ENCODE measurements at places on chromosomes 11 and 22.
A peak's percentile ranks its signal among the peaks of the same experiment; 100 is the strongest.

GRCh38 chr22:40058265-40058664 lies 63.5 kb downstream of the FAM83F start:
- DNase-seq = no peak

- DNase-seq = no peak
Measured at GRCh38 chr11:66987158-66987620, 12.1 kb downstream of the C11orf86 start.

DNA sequence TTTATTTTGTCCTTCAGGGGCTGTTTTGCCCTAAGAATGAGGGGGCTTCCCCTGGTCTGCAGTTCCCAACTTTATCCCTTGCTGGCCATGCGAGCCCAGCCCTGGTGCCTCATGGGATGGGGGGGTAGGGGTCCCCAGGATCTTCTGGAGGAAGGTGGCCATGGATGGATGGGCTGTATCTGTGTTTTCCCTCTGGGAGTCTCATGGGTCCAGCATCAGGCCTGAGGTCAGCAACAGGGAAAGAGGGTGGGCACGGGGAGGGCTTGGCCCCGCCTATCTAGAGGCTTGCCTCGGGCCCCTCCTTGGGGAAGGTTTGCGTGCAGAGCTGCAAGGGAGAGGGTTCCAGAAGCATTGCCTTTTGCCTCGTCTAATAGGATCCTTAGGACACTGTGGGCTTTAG lies 10.8 kb upstream of the ADORA2A start:
- DNase-seq = no peak

GRCh38 chr11:63880403-63880790 lies 36.6 kb downstream of the RCOR2 start:
- DNase-seq = no peak

DNA sequence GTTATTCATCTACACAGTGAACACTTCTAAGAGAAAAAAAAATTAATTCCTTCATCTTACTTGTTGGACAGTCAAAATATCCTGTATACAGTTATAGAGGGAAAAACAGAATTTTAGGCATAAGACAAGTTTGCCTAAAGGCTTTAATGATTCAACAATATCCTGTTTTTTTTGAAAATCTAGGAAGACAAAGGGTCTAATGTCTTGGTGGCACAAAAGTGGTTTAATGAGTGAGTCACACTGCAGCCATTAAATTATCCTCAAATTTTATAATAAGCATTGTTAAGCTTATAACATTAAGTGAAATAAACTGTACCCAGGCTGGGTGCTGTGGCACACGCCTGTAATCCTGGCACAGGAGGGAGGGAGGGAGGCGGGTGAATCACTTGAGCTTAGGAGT lies 72.9 kb downstream of the GAB2 start:
- no peak for DNase-seq

GRCh38 chr11:2592559-2593392 lies 107.0 kb downstream of the KCNQ1OT1 start:
- DNase-seq = no peak

DNA sequence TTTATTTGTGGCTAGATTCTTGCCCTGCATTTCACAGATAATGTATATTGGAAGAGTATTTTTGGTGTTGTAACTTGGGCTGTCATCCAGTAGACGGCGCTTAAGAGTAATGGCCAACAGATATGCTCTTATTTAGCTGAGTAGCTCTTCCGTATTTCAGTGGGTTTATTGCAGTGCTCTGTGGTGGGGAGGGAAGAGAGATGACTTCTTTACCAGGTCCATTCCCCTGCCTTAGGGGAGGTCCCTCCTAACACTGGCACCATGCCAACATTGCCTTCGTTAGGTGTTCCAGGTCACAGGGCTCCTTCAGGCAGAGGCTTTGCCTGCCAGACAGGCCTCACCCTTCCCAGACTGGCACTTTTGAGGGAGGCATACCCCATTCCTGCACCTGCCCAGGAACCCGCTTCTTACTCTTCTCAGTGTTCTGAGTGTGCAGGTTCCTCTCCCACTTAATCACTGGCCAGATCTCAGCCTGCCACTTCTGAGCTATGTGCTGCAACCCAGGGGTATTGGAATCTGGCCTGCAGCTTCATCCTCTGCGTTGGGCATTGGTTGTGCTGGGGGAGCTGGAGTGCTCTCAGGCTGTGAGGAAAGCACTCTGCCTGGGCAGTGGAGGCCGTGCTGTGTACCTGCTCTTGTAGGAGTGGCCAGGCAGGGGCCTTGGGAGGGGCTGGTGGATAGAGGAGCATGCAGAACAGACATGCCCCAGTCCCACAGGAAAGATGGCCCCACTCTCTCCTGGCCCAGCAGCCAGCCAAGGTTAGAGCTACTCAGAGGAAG lies 29.4 kb upstream of the SLN start:
- DNase-seq = no peak

- DNase-seq = no peak
Measured at GRCh38 chr11:18379201-18379600, 15.2 kb upstream of the LDHA start.

- DNase-seq = no peak
Measured at GRCh38 chr22:44055805-44056204, 31.7 kb downstream of the PARVB start.

- no peak for DNase-seq
Measured at GRCh38 chr11:47997063-47998053, 17.0 kb downstream of the PTPRJ start.

GRCh38 chr11:111448414-111448813 lies 63.8 kb downstream of the BTG4 start:
- DNase-seq = no peak

DNA sequence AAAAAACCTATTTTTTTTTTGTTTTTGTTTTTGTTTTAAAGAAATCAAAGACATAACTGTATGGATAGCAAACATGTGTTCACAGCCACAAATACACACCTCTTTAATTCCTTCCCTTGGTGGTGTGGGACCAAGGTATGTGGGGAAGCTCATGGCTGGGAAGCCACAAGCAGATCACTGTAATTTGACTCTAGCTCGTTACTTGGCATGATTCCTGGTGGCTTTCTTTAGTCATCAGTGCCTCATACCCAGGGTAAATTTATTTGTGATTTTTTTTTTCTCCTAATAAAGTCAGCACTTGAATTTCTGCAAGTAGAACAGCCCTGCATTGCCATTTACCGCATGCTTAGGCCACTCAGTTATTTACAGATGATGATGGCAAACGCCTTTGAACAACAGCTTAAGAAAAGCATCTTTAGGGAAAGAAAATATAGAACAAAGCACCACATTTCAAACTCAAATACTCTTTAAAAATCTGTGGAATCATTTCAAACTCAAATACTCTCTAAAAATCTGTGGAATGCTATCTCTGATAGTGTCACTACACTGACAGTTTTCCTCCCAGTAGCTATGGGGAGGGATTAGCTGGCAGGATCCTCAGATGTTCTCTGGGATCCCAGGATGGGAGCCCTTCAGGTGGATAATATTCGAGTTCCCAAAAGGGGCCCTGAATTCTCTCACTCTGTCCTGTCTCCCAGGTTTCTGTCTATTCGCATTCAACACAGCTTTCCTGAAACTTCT lies 687.2 kb downstream of the OPCML start:
- DNase-seq = no peak

DNA sequence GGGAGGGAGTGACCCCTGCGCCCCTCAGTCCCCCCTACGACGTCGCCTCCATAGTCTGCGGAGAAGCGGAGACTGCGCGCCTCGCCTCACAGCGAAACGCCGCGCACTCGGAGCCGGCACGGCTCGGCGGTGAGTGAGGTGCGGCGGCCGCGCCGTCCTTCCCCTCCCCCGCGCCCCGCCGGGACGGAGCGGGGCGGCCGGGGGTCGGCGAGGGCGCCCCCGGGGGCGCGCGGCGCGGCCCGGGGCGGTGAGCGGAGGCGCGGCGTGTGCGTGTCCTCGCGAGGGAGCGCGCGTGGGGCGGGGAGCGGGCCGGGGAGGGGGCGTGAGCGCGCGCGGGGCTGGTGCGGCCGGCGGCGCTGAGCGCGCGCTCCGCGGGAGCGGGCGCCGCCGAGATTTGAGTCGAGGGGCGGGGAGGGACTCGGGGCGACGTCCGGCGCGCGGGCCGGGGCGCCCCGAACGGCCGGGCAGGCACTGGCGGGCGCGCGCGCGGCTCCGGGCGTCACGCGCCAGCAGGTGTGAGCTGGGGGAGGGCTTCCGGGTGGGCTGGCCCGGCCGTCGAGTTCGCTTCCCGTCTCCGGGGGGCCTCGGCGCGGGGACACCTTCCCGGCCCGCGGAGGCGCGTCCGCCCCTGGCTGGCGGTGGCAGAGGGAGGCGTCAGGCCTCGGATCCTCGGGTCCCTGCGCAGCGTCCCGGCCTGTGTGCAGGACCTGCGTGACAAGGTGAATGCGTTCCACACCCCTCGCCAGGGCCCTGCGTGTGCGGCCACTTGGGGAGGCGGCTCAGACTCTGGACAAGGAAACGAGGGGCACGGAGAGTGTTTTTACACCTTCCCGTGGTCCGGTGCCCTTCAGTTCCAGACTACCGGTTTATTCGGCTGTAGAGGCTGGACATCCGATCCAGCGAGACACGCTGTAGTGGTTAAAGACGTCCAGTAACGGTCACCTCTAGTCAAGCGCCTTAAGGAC lies 50.4 kb downstream of the FAM83F start:
- peak; percentile 30 for DNase-seq

DNA sequence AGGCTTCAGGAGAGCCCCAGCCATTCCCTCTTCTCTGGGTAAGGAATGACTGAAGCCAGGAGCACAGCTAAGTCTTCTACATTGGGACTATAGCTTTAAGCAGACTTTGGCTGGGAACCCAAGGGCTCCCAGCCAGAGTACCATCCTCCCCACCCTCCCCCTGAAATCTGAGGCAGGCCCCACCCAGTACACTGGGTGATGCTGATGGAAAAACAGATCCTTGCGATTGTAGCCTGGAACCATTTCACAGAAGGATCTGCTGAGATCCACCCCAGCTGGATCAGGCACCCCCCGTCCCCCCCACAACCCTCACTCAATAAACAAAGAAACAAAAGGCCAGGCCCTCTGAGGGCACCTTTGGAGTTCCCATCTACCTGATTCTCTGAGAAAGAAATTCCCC lies 39.8 kb downstream of the IL18BP start:
- no peak for DNase-seq

- no peak for DNase-seq
Measured at GRCh38 chr11:10496296-10496936, 41.4 kb downstream of the AMPD3 start.

GRCh38 chr11:102991776-102992175 lies 36.2 kb upstream of the MMP13 start:
- no peak for DNase-seq

Measured in SK-N-DZ (cell line).